ENCODE measurements at places on chromosomes 4 and X.

- no peak for DNase-seq
Measured at GRCh38 chr4:159922119-159922518, 819.2 kb downstream of the RAPGEF2 start.

DNA sequence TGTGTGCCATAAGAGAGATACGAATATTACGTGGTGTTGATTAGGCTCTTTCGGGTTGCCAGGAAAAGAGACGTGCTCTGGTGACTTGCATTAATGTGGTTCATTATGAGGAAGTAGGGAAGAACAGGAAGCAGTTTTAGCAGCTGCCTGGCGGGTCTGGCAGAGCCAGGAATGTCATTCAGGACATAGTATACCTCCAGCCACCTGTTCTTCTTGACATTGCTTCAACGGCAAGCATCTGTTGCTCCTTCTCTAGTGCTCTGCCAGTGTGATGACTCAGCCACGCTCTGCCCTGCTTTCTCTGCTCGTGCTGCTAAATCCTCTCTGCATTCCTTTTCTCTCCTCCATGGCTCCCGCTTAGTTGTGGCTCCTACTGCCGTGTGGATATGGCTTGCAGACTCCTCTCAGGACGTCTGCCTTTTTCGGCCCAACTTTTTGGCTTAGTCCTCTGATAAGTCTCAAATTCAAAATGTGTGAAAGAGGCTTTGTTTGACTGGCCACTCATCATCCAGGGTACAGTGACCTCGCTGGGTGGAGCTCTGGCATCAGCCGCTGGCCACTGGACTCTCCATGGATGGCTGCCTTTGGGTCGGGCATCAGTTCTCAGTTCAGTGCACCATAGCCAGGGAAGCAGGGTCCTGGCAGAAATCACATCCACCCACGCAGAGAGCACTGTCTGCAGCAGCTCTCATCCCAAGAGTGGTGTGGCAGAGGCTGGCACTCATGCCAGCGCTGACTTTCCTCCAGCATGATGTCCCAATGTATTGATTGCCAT, 89.3 kb upstream of the KLF3 start:
- peak; percentile 41 for DNase-seq

DNA sequence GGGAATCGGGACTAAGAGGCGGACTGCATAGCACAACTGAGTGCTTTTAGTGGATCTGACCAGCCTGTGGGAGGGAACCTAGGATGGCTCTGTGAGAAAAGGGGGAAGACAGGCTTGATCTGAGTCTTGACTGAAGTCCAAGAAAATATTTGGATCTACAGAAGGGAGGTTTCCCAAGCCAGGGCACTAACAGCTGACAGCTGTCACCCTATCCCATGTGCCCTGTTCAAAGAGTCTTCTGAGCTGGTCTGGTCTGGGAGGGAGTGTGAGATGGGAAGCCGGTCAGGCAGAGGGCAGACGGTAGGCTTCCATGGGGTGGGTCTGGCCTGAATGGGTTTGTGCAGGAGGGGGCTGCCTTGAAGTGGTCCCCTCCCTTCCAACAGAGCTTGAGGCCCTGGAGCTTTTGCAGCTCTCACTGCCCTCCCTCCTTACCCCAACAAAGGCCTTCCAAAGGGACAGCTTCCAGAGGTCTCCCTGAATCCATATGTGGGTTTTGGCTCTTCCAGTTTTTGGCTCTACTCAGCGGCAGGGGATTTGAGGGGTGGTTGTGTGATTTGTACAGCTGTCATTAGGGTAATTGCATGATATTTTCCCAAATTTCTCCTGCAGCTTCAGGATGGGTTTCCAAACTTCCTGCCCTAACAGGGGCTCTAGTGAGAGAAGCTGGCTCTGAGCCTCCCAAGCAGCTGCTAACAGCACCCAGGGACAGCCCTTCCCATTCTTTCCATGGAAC, 643.7 kb downstream of the BCOR start:
- no peak for DNase-seq

DNA sequence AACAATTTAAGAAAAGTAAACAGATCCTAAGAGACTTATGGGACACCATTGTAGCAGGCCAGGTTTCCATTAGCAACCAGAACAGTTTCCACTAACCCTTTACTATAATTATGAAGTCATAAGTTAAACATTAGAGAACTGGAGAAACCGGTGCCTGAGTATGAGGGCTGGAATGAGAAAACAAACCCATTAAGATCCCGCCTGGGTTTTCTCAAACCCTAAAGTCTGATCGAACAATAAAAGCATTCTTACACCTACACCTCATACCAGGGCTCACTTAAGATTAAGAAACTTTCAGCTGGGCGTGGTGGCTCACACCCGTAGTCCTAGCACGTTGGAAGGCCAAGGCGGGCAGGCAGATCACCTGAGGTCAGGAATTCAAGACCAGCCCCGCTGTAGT, 13.7 kb upstream of the DHX15 start:
- DNase-seq = no peak

DNA sequence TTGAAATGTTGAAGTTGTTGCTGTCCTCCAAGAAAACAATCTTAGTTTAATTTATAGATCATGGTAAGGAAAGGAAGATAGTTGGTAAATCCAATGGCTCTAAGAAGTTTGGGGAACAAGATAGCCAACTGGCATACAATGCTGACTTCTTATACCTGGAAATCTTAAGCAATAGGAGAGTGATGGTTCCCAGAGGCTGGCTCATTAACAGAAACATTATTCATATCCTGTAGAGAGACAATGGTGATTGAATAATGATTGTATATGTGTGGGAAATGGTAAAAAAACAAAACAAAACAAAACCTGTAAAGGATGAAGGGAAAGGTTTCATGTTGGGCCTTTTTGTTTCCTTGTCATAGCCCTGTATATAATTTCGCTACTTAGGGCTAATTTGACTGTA, 174.9 kb upstream of the CTSO start:
- no peak for DNase-seq

- no peak for DNase-seq
Measured at GRCh38 chrX:56762220-56762619, 33.2 kb downstream of the NBDY start.

DNA sequence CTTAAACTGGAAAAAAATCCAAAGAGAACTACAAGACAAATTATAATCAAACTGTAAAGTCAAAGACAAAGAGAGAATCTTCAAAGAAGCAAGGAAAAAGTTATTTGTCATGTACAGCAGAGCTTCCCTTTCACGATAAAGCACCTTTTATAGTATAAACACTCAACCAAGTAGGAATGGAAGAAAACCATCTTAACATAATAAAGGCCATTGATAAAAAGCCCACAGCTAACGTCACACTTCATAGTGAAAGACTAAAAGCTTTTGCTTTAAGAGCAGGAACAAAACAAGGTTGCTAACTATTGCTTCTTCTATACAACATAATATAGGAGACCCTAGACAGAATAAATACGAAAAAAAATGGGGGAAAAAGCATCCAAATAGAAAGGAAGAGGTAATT, 595.7 kb upstream of the POU3F4 start:
- DNase-seq = no peak

DNA sequence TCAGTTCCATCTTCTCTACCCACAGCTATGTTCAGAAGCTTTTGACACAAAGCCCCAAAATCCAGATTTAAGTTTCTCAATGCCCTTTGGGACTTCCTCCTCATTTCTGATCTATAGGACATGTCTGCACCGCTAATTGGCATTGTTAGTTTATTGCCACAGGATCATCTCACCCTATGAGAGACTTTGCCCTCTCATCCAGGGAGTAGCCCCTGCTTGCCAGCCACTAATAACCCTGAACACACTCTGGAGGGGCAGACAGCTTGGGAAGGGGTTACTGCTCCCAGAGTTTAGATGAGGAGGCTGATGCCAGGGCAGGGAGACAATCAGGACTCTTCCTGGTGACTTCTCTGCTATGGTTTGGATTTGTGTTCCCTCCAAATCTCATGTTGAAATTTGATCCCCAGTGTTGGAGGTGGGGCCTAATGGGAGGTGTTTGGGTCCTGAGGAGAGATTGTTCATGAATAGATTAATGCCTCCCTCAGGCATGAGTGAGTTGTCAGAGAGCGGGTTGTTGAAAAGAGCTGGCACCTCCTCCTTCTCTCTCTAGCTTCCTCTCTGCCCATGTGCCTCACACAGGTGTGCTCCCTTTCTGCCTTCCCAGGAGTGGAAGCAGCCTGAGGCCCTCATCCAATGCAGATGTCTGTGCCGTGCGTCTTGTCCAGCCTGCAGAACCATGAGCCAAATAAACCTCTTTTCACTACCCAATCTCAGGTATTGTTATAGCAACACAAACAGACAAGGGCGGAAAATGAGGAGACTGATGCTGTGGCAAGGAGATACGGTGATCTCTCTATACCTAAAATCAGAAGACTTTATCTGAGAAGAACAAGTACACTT, 3.6 kb upstream of the SCARB2 start:
- DNase-seq = no peak

DNA sequence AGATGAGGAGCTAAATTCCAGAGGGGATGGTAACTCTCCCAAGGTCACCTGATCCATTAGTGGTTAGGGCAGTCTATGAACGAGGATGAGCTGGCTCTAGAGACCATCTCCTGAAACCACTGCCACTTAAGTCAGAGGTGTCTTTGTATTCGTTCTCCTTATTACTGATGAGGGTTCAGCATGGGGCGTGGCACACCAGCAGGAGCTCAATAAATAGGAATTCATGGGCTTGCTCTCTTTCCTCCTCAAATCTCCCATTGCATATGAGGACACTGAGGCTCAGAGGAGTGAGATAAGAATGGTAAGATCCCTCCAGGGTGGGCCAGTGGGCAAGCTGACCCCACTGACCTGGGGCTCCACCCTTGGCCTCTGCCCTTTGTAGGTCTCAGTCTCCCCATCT, 1.7 kb upstream of the GATA1 start:
- no peak for DNase-seq

GRCh38 chrX:20498851-20499635, 232.3 kb upstream of the RPS6KA3 start:
- DNase-seq = no peak

- peak; percentile 21 for DNase-seq
Measured at GRCh38 chrX:35890699-35891098, 28.8 kb upstream of the CFAP47 start.

DNA sequence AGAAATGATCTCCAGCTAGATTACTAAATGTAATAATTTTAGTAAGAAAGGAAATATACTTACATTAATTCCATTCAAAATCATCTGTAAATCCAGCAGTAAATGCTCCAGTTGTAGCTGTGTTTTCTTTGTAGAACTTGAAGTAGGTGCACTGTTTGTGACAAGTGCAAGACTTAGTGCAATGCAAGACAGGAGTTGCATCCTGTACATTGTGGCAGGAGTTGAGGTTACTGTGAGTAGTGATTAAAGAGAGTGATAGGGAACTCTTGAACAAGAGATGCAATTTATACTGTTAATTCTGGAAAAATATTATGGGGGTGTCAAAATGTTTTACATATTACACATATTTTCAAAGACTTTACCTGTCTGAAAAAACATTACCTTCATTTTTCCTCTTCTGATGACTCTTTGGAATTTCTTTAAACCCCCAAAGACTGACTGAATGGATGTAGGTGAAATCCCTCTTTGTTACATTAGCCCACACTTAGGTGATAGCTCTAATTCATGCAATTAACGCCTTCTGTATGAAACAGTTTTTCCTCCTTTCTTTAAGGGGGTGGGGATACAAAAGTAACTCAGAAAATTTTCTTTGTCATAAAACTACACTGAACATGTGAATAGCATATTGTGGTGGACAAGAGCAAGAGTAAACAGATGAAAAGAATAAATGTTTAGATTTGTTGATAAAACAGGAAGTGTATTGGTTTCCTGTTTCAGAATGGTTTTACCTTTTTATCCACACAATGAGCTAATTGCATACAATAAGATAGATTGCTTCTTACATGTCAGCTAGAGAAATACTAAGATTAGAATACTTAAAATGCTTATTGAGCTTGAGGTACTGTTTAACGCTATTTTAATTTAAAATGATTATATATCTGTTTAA, at the start of gene IL2:
Gene IL2 (minus strand): TSS at position 495 of the 886 bp plus-strand sequence. CDS start 285 bp downstream, at position 210.
- no peak for DNase-seq

DNA sequence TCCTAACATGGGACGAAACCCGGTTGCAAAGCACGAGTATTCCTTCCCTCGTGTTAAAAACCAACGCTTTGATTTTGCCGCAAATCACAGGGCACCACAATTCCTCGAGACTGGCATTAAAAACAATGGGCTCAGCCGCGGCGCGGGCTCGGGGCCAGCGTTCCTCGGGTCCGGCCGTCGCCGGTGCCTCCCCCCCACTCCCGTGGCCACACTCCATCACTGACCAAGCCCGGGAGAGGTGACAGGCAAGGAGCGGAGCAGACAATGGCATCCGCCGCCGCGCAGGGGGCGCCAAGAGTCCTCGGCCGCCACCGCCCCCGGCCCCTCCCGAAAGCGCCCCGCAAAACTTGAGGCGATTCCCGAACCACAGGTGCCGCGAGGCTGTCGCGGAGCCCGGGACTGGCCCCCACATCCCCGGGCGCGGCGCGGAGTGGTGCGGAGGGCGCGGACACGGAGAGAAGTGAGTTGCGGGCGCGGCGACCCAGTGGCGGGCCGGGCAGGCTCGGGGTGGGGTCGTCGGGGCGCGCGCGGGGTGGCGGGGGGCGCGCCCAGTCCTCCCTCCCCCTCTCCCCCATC, 445 bp downstream of the AP1S2 start:
- peak; percentile 21 for DNase-seq

GRCh38 chr4:79160962-79161361, 164.9 kb downstream of the NAA11 start:
- DNase-seq = no peak

- peak; percentile 27 for DNase-seq
Measured at GRCh38 chr4:121108557-121108956, 36.2 kb upstream of the NDNF start.

DNA sequence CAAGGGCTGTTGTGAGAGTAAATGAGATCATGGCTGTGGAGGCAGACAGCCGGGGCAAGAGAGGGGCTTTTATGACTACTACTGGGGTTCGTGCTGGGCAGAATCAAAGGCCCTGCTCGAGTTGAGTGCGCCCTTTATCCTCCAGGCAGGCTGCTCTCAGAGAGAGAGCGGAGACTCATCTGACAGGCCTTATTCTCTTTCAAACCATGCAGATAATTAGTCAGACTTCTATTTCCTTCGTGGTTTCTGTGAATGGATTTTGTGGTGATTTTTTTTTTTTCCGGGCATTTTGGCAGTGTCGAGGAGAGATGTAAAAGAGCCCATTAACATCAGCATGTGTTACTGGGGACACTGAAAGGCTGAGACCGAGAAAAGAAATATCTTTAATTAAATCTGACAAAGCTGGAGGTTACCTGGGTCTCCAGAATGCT, 73.6 kb downstream of the MED28 start:
- DNase-seq = no peak

Data from SHP77 (cell line).